ENCODE measurements at places on chromosomes 4 and X.

DNA sequence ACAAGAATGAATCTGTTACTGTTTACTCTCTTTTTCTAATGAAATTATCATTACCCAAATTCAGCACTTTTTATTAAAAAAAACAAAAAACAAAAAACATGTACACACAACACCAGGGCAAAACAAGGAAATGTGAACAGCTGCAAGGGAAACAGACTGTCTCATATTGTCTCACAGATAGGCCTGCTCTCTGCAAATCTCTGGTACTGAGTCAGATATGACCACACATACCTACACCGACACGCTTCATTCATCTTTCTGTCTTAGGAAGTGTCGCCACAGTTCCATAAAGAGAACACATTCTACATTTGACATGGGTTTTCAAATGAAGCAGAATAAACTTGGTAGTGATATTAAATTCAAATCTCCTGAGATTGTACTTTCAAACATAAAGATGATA lies 92.2 kb upstream of the GPR34 start:
- DNase-seq, result no peak

GRCh38 chrX:79365591-79365990 lies 1.5 kb downstream of the ITM2A start:
- no peak for DNase-seq

- DNase-seq, result no peak
These were observed 1.3 kb upstream of the MGAT4D start for GRCh38 chr4:140499391-140499790.

DNA sequence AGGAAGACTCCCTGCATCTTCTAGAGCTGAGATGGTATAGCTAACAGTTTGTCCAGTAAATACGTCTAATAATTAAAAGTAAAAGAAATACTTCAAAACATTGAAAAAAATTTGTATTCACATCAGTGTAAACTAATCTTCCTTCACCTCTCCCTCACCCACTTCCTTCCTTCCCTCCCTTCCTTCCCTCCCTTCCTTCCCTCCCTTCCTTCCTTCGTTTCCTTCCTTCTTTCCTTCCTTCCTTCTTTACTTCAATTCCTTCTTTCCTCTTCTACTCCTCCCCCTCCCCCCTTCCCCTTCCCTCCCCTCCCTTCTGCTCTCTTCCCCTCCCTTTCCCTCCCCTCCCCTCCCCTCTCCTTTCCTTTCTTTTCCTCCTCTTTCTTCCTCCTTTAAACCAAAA lies 103.7 kb downstream of the POU4F2 start:
- no peak for DNase-seq

- no peak for DNase-seq
These were observed 147.0 kb upstream of the CTSO start for GRCh38 chr4:156100651-156101050.

All from stimulated activated CD4-positive, alpha-beta T cell treated with anti-CD3 and anti-CD28 coated beads, Interleukin-1b, Interleukin-23, amount 100 ng/mL, for 48 hours (primary cell).